ENCODE measurements at places on chromosomes 2 and 18.

DNA sequence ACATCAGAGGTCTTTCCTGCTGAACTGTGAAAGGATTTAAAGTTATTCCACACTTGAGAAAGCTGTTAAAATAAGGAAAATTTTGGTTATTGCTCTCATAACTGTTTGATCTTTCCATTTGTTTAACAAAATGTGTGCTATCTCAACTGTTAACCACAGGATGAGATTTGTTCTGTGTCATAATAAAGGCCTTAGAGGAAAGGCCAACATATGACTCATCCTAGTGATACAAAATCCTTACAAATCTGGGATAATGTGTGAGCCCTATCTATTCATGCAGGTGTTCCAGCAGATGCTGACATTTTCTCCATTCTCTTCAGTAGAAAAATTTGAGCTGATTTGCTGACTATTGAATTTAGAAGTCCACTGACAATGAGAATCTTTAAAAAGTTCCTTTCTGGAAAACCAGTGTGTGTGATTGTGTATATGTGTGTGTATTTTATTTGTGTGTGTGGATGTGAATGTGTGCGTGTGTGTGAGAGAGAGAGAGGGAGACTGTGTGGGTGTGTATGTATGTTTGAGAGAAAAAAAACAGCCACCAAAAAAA lies 1111.9 kb upstream of the GYPC start:
- no peak for DNase-seq

DNA sequence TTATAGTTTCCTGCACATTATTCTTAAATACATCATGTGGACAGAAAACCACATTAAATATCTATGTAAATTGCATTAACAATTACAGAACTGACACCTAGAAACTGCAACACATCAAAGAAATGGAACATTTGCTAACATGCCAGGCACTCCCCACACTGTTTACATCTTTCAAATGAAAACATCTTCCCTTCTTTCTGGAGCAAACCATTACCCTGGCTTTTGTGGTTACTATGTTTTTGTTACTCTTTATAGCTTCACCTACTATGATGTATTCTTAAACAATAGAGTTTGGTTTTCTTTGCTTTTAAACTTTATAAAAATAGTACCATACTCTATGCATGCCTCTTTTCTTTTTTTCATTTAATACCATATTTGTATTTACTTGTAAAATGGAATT lies 1894.5 kb upstream of the CELF4 start:
- DNase-seq = no peak

DNA sequence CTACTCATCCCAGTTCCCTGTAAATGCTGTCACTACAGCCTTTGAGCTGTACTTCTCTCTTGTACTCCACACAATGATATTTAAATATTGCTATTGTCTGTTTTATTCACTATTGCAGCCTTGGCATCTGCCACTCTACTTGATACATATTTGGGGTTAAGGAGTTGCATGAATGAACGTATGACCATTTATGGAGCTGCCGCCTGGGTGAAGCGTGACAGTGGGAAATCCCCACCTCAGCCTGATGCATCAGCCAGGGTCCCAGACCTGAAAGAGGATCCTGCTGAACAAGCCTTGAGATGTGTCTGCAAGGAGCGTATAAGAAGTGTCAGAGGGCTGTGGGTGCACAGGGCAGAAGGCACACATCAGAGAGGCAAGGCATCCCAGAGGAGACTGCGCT lies 39.1 kb downstream of the MRPL35 start:
- peak; percentile 43 for DNase-seq

GRCh38 chr2:205700331-205701132 lies 18.2 kb downstream of the NRP2 start:
- no peak for DNase-seq

- DNase-seq = no peak
These were observed 57.2 kb downstream of the COBLL1 start for GRCh38 chr2:164784376-164784775.

DNA sequence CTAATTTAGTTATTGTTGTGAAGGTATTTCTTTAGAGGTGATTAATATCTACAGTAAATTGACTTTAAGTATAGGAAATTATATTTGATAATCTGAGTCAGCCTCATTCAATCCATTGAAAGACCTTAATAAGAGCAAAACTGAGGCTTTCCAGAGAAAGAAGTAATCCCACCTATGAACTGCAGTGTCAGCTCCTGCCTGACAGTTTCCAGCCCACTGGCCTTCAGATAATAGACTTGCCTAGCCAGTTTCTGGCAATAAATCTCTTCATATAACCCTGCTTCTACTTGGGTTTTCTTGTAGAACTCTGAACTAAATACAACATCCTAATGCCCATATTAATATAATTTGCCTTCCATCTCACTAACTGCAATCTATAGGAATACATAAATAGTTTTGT lies 437.9 kb upstream of the UBE2E3 start:
- no peak for DNase-seq

- DNase-seq = no peak
These were observed 54.4 kb downstream of the TMEFF2 start for GRCh38 chr2:192140236-192140839.

GRCh38 chr2:241224018-241224850 lies 35.8 kb downstream of the ANO7 start:
- no peak for DNase-seq

DNA sequence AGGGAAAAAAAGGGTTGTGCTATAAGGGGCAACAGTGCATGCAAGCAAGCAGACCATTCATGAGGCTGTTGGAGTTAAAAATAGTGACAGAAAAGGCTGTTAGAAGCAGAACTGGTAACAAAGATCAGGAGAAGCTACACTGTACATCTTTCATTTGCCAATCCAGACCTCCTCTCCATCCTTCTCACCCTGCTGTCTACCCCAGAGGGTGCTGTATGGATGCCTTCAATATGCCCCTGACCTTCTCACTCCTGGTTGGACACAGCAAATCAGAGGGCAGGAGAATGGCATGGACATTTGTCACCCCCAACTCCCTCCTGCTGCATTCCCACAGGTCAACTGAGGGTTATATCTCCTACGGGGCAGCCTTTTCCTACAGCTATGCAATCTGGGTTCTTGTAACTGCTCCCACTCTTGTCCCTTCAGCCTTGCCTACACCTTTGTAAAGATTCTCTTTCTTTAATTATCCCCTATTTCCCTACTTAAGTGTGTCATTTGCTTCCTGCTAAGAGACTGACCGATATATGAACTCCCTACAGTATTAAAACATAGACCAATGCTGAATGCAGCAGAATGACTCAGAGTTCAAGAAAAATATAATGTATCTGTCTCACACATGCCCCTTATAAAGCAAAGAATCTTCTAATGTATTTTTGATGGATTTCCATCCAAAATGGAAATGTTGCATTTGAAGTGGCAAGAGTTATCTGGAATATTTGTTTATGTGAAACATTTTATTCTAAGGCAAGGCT lies 169.2 kb upstream of the NCKAP5 start:
- DNase-seq = no peak

- DNase-seq = no peak
These were observed 48.5 kb upstream of the EPC2 start for GRCh38 chr2:148596018-148596417.

- DNase-seq = no peak
These were observed 11.6 kb upstream of the PTPN4 start for GRCh38 chr2:119748135-119748534.

DNA sequence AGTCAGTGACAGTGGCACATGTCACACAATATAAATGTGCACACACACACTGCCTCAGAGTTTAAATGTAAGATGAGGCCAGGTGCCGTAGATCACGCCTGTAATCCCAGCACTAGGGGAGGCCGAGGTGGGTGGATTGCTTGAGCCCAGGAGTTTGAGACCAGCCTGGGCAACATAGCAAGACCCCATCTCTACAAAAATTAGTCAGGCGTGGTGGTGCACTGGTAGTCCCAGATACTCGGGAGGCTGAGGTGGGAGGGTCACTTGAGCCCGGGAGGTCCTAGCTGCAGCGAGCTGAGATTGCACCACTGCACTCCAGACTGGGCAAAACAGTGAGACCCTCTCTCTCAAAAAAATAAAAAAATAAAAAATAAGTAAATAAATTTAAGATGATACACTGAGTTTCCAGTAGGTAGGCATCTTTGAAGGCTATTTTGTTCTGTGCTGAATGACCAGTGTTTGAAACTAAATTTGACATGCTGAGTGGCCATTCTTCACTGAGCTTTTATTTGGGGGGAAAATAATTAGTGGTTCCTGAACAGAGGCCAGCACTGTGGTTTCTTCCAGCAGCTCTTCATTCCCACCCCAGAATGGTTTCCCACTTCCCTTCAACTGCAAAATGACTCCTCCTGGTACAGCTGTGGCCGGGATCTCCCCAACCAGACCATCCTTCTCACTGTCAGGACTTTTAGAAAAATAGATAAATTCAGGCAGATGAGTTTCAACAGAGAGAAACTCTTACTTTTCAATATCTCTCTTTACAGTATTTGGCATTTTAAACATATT lies 44.9 kb downstream of the PSMG2 start:
- no peak for DNase-seq

- no peak for DNase-seq
These were observed 139.8 kb downstream of the HNMT start for GRCh38 chr2:138104071-138104470.

DNA sequence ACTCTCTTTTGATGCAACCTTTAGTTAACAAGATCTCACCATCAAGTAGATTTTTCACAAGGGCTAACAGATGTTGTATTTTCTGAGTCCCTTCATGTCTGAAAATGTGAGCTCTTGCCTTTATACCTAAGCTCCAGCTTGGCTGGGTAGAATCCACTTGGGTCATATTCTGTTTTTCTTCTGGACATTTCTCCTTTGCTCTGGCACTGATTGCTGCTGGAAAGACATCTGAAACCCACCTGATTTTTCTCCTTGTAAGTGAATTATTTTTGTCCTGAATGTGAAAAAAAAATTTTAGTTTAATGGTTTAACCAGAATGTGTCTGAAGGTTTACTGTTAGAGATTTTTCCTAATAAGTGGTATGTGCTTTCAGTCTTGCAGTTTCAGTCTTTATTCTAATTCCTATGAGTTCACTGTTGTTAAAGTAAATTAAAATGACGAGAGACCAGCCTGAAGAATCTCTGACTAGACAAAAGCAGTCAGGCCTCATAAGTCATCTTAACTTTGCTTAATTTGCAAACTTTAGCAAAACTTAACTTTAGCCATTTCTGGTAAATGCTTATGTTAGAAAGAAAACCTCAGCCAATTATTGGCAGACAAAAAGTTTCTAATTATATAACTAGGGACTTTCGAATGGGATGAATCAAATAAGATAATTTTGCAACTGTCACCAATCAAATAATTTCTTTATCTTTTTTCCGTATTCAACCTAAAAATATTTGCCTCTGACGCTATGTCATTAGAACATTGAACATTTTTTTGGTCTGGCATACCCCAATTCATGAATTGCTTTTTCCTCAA lies 70.8 kb downstream of the ACAA2 start:
- no peak for DNase-seq

GRCh38 chr2:219559156-219559915 lies 12.0 kb downstream of the OBSL1 start:
- no peak for DNase-seq

DNA sequence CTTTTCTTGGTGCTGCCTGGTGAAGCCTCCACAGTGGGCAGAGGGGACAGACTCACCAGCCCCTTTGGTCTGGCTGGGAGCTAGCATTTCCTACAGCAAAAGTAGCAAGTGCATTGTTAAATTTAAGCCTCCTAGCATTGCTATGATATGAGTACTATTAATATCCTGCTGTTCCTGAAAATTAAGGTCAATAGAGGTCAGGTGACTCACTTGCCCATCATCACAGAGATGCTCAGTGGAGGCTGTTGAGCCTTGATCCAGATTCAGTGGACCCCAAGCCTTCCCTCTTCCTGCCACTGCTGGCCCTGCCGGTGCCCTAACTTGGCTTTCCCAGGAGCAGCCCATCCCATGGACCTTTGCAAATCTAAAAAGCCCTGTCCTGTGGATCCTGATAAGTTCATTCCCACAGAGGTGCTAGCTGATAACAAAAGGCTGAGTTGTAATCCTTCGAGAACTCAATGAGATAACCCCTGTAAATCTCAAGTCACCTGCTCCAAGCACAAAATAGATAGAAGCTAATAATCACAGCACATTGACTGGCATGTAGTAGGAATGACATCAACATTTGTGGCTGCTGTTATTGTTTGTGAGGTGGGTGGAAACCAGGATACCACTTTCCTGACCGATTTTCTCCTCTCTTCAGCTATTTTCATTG lies 84.4 kb downstream of the THNSL2 start:
- DNase-seq = no peak

DNA sequence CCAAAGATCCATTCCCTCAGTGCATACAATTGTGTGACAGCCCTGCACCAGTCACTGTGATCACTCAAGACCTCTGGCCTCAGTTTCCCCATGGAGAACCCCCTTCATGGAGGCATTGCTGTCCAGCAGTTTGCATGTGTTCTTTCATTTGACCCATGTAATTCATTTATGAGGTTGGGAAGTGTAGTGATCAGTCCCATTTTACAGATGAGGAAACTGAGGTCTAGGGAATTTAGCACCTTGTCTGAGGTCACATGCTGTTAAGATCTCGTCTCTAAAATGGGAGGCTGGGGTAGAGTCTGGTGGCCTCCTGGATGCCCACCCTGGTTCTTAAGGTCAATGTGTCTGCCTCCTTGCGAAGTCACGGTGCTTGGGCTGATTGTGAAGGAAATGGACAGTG lies 19.1 kb downstream of the LDLRAD4 start:
- DNase-seq = no peak

DNA sequence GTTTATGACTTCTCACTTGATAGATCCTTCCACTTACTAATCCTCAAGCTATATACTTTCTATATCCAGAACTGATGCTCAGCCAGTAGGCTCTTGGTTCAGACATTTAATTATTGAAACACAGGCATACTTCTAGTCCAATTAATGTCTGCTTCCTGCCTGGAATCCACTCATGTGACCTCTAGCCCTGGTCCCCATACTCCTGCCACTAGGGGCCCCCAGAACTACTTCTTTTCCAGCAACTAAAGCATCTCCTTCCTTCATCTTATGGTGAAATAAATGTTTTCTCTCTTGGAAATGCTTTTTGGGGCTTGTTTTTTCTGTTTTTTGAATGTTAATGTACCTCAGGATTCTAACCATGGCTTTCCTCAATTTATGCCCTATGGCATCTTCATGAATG lies 527.6 kb downstream of the SATB2 start:
- DNase-seq = no peak

GRCh38 chr2:23772684-23773083 lies 154.2 kb downstream of the ATAD2B start:
- no peak for DNase-seq

GRCh38 chr2:71071681-71072398 lies 3.4 kb downstream of the NAGK start:
- DNase-seq = peak; percentile 70

Measured in activated naive CD4-positive, alpha-beta T cell treated with Interleukin-2 at 50 U/mL for 16 hours (primary cell).